ENCODE measurements at places on chromosomes 3 and 15.

DNA sequence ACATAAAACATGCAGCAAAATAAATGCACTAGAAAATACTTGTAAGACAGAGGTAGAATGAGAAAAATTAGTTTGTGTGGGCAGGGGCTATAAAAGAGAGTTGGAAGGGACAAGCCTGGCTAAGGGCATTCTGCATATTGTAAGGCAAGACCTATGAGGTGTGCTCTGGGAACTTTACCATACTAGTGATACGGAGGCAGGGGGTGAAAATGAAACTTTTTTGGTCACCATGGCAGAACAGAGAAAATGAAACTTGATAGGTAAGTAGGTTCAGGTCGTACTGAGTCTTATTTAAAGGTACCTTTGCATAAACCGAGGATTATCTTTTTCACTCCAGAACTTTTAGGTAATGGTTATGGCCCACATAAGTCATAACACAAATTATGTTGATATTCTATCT is 74.7 kb upstream of the ACKR4 start:
- no peak for DNase-seq

DNA sequence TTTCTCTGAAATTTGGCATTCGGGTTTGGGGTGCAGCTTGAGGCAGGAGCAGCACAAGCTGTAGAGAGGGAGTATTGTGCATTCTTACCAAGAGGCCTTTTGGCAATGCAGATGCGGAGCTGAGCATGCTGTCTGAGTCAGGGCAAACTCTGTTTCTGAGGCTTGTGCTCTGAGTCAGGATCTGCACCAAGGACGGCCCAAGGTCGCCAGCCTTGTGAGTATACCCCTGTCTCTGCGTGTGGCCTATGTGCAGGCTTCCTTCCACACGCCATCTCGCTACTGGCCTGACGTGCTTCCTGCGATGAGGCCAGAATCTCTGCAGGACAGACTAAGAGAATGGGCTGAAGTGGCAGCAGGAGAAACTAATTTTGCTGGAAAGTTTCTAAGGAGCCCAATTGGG is 83.8 kb upstream of the ROPN1 start:
- DNase-seq, result no peak

GRCh38 chr3:38311476-38311875 is 29.4 kb downstream of the SLC22A14 start:
- no peak for DNase-seq

DNA sequence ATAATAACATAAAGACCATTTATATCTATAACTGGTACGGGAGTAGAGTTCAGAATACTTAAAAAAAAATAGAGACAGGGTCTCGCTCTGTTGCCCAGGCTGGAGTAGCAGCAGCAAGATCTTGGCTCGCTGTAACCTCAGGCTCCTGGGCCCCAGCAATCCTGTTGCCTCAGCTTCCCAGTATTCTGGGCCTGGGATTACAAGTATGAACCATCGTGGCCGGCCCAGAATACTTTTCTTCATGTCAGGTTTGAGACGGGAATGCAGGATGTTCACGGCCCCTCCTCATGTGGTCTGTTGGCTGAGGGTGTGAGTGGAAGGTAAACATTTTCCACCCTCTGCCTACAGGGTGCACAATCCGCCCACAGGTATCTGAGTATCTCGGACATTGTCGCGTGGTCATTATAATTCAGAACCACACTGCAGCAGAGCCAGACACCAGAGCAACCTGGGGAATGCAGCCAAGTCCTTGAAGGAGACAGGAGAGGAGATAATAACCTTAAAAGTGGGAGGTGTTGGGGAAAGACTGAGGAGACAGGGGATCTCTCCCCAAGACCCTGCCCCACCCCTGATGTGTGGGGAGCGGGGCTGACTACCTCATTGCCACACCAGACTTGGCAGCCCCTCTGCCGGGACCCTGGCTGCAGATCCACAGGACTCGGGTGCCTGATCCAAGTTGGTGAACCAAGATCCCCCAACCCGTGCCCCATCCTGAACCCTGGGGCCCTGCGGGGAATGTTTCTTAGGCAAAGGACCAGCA is 106.8 kb downstream of the ADCY5 start:
- DNase-seq, result no peak

GRCh38 chr3:177357352-177358090 is 160.2 kb upstream of the TBL1XR1 start:
- DNase-seq, result no peak

DNA sequence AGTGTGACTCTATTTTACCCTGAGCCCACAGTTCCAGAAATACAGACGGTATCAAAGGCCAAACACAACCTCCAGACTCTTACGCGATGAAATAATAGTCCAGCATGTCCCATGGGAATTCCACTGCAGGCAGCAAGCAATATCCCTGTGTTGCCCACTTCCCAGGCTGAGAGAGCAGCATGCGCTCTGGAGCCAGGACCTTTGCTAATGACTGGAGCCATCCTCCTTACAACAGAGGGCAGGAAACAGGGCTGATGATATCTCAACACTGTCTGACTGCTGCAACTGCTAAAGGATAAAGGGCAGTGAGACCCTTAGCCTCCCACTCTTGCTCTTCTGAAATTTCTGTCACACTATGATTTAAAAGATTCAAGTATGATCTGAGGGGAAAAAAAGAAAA is 34.8 kb downstream of the MCF2L2 start:
- no peak for DNase-seq

- DNase-seq, result no peak
These were observed 954 bp upstream of the MAPKBP1 start for GRCh38 chr15:41773332-41773728.

- no peak for DNase-seq
These were observed 156.7 kb upstream of the EPHA6 start for GRCh38 chr3:96657710-96658109.

DNA sequence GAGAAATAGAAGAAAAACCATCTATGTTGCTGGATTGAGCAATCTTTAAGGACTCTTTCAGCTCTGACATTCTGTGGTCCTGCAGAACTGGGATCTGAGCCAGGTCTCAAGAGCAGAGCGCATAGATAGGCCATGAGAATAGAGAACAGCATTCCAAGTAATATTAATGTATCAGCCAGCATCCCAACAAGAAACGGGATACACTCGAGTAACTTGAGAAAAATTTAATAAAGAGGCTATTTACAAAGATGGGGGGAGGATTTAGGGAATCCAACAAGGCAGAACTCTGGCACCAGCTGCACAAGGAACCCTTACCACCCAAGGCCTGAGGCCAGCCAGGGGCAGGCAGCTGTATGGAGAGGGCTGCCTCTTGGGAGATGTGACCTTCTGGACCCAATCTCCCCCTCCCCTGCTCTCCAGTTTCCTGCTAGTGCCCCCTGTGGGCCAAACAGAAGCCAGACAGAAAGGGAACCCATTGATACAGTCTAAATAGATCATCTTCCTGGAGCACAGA is 8.2 kb downstream of the TMOD2 start:
- DNase-seq, result no peak

DNA sequence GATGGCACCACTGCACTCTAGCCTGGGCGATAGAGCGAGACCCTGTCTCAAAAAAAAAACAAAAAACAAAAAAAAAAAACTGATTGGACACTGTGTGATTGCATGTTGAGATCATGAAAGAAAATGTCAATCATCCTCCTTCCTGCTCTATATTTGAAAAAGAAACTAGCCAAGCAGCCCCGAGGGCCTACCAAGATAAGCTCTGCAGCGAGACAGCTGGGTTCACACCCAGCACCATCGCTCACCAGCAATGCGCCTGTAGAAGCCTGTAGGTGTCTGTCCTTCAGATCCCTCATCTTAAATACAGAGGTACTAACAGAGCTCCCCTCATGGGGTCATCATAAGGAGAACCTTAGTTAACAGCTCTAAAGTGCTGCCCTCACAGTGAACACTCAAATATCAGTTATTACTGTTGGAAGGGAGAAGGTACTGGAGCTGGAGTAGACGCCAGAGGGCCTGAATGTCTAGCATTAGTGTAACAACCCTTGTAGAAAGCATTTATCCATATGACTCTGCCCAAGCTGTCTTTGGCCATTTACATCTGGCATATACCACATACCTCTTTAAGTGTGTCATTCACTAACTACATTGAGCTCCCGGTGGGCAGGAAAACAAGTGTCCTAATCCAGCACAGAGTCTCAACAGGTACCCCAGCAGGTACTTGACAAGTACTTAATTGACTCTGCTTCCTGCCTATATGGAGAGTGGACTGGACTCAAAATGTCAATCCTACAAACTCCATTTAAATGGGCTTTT is 22.9 kb downstream of the MYLK start:
- DNase-seq, result no peak

GRCh38 chr3:114213292-114213626 is 24.1 kb downstream of the ZNF80 start:
- DNase-seq, result no peak

DNA sequence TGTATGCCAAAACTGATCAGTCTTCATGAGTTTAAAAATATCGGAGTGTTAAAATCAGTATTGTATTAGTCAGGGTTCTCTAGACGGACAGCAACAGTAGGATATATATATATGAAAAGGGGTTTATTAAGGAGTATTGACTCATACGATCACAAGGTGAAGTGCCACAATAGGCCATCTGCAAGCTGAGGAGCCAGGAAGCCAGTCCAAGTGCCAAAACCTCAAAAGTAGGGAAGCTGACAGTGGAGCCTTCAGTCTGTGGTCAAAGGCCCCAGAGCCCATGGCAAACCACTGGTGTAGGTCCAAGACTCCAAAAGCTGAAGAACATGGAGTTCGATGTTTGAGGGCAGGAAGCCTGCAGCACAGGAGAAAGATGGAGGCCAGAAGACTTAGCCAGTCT is 391.0 kb upstream of the CADM2 start:
- DNase-seq, result no peak

DNA sequence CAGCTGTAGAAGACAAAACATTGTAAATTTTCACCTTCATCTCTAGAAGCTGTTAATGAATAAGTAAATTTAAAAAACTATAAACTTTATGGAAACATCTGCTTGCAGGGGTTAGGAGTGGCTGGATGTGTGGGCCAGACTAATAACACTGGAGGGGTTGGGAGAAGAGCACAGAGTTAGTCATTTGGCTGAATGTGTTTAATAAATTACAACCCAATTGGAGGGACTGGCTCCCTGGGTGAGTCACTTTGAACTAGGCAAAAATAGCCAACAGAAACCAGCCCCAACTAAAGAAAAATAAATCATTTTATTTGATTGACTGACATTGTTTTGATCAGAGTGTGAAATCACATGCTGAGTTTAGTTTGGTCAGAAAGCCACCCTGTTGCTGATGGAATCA is 21.8 kb downstream of the DGKG start:
- no peak for DNase-seq

- DNase-seq, result no peak
These were observed 214.1 kb downstream of the SHQ1 start for GRCh38 chr3:72634128-72634527.

DNA sequence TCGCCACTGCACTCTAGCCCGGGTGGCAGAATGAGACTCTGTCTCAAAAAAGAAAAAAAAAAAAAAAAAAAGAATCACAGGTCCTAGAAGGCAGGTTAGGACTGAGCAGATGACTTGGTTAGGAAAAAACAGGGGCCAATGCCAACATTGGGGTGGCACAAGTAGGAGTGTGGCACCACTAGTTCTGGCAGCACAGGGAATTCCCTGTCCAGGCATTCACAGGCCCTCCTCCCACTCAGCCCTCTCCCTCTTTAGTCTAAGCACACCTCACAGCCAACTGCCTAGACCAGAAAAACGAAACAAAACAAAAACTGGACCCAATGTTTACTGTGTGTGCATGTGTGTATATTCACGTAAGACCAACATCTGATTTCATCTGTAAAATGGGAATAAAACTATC is 10.5 kb downstream of the THOC7 start:
- no peak for DNase-seq

DNA sequence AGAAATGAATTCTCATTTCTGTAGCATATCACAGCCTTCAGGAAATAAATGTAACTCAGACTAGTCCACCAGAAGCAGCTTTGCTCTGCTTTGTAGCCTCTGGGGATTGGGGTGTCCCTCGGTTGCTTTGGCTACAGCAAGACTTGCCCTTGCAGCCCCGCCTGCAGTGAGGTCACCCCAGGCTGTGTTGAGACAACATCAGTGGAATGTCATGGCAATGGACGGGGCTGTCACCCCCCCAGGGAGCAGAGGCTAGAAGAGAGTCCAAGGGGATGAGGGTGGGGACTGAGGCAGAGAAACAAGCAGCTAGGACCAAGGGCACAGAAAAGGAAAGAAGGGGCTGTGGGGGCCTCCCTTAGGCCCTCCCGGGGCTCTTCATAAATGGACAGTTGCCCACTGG is 854 bp downstream of the CLEC3B start:
- peak; percentile 72 for DNase-seq

DNA sequence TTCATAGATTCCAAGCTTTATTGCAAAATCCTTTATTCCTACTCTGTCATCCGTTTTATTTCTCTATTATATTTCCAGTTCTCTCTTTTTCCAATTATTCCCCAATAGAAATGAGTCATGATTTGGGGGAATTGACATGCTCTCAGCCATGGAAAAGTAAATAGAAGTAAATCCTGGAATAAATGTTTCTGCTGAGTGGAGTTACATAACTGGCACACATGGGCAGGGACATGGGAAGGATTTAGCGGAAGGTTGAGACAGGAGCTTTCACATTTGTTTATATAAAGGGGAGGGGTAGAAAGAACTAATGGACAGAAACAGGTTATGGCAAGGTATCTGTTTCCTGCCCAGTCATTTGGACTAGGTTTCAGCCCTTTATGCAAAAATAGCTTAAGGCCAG is 221.6 kb downstream of the PLOD2 start:
- no peak for DNase-seq
